ENCODE measurements at places on chromosomes 1 and 21.

DNA sequence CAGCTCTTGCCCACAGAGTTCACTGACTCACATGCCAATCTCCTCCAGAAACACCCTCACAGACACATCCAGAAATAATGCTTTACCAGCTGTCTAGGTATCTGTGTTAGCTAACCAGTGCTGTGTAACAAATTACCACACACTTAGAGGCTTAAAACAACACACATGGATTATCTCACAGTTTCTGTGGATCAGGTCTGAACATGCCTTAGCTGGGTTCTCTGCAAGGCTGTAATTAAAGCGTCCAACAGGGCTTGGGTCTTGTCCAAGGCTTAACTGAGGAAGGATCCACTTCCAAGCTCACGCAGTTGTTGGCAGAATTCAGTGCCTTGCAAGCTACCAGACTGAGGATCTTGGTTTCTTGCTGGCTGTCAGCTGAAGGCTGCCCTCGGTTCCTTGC, 92.5 kb upstream of the RGS4 start:
- DNase-seq = no peak

GRCh38 chr1:82048596-82048995, 247.9 kb downstream of the ADGRL2 start:
- DNase-seq = no peak

- no peak for DNase-seq
Observed at GRCh38 chr1:162892906-162893611, 32.1 kb upstream of the CCDC190 start.

GRCh38 chr1:61142726-61143500, 60.6 kb downstream of the NFIA start:
- no peak for DNase-seq

DNA sequence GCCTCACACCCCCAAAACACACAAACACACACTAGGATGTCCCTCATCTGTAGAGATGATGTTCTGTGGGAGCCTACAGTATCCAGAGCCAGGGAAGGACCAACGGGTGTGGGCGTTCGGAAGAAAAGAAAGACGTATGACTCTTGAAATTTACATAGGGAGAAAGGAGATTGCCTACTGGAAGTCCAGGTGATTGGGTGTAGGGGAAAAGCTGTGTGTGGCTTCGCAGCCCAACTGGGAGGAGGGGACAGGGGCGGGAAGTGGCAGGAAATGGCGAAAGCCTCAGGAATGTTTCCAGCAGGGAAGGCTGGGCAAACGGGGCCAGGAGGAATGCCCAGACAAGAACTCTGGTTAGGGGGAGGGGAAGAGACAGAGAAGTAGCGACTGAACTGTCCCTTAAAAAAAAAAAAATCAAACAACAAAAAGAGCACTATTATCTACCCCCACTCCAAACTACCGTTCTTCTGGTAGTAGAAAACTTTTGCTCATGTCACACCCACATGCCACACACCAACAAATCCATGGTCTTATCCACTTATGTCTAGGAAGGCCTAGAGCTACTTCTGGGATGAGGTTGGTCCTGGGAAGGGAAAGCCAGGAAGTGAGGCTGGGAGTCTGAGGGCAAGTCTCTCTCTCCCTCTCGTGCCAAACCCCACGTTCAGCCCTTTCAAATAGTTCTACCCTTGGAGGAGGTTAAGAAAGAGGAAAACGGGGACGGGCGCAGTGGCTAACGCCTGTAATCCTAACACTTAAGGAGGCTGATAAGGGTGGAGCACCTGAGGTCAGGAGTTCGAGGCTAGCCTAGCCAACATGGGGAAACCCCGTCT, 1.8 kb upstream of the CKS1B start:
- DNase-seq = no peak

DNA sequence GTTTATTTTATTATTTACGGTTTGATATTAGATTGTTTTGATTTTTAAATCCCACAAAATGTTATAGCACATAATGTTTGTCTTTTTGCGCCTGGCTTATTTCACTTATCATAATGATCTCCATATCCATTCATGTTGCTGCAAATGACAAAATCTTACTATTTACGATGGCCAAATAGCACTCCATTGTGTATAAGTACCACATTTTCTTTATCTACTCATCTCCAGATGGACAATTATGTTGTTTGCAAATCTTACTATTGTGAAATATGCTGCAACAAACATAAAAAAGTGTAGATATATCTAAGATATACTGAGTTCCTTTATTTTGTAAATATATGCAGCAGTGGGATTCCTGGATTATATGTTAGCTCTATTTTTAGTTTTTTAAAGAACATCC, 1568.3 kb downstream of the AMY1C start:
- no peak for DNase-seq

DNA sequence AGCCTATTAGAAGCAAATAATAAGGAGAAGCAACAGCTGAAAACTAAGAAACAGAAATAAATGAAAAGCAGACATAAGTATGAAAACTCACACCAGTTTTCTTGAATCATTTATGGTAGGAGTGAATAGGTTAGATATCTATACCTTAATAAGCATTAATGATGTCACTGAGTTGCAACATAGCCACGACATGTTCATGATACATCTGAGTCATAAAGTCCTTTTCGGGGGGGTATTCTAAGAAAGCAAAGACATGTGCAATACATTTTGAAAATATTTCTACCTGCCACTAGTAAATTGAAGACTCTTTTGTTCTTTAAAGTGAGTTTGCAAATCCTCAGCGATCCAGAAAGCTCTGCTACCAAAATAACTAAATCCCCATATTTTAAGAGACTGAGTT, 7.2 kb downstream of the CD34 start:
- no peak for DNase-seq

DNA sequence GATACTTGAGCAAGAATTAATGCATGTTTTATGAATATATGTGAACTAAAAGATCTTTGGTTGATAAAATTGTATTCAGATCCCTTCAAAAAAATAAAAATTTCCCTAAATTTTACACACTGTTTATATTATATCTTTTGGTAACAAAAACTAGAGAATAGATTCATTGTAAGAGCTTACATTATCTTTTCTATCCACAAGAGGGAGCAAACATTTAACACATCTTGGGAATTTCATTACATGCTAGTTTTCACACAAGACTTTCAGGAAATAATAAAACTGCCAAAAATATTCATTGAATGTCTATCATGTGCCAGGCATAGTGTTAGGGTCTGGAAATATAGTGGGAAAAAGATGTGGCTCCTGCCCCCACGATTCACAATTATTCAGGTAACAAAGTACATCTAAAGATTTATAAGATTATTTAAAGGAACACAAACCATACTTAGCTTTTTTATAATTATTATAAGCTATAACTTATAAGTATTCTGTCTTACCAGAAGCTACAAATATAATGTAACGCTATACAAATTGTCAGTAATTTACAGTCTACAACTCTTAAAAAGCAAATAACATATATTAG, 30.6 kb downstream of the FAF1 start:
- no peak for DNase-seq

DNA sequence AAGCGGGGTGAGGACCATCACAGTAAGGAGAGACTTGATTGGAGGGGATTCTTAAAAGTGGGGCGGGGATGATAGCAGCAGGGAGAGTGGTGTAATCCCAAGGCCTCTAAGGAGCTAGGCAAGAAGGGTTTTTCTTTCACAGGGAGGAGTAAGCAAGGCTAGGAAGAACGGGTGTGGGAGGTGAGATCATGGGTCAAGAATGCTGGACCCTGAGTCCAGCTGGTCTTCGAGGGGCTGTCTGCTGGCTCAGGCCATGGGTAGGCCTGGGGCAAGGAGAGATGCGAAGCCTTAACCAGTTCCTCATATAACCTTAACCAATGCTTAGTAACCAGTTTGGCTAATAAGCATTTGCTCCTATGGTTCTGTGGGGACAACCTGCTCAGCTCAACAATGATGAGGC, 599.1 kb downstream of the NPHP4 start:
- no peak for DNase-seq

All from stimulated activated CD8-positive, alpha-beta memory T cell treated with anti-CD3 and anti-CD28 coated beads, Interleukin-7, amount 100 ng/mL, for 24 hours (primary cell).